ENCODE measurements at places on chromosomes 11 and 22.
A peak's percentile ranks its signal among the peaks of the same experiment; 100 is the strongest.

DNA sequence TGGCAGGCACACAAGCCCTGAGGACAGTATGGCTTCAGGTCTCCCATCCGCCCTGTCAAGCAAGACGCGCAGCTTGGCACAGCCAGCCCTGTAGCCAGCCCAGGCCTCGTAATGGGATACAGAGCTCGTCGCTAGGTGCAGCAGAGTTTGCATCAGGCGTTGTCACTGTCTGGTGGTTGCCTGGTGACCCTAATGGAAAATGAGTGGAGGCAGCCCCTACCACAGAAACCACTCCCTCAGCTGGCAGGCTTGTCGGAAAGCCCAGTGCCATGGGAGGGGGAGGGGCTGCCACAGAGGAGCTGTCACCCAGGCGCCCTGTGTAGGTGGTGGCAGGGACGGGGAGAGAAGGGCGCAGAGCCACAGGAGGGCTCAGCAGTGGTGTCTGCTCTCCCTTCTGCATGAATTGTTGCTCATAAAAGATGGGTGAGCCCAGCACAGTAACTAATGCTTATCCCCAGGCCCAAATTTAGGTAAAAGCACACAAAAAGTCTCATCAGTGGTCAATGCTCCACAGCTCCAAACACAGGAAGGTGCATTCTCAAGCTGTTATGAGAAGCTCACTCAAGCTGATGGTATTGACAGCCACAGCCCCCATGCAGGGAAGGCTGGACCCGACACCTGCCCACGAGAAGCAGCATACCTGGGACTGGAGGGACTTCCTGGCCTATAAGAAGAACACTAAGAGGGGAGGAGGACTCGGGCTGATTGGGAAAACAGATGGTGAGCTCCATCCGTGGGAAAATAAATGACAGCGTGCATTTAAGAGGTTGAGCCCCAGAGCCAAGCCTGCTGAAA lies 164.6 kb downstream of the ETS1 start:
- no peak for DNase-seq

DNA sequence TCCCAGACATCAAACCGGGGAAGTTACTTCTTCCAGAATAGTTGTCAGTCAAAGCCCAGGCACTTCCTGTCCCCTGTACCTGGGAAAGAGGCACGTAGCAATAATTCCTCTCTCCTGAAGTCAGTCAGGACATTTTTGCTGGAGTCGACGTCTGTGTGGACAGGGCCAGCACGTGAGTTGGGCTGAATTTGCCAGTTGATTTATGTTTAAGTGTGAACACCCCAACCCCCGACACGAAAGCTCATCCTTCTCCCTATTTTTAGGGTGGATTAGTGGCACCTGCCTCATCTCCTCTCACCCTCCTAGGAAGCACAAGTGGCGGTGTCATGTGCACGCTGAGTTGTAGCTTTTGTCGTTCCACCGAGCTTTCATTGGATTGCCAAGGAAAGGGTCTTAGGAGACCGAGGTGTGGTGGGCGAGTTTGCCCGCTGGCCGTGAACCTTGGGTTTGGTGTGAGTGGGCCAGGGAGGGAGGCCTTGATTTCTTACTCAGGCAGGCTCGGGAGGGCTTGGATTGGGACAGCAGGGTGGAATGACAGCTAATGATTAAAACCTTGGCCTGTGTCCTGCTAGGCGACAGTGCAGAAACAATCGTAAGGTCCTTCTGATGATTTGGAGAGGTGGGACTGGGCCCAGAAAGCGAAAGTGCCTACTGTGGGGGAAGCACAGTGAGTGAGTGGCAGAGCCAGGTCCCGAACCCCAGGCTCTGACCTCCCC lies 87.0 kb upstream of the CRYBB3 start:
- no peak for DNase-seq

DNA sequence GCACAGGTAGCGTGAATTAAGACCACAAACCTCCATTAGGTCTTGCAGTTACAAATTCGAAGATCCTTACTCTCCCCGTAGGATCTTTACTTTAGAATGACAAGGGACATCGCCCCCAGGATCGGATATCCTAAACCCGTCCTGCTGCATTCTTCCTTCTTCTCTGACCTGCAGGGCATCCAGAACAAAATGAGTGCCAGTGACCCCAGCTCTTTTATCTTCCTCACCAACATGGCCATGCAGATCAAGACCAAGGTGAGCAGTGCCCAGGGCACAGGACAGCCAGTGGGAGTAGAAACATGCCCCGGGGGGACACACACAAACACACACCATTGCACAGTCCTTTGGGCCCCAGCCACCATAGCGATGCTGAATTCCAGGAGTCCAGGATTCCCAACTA lies 42.6 kb upstream of the MPEG1 start:
- no peak for DNase-seq

DNA sequence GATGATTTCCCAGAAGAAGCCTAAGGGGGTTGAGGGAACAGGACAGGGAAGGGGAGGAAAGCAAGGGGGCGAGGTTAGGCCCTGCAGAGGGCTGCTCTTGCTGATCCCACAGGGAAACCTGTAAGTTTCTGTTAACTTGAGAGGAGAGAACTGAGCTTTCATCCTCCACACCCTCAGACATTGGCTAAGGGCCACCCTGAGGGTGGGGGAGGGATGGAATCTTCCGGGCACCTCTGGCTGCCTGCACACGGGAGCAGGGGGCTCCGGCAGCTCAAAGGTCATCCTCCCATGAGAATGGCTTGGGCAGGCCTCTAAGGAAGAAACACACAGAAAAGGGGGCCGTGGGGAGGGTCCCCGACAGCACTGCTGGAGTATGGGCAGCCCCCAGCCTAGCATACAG lies 108.1 kb downstream of the TSPAN18 start:
- DNase-seq = no peak

DNA sequence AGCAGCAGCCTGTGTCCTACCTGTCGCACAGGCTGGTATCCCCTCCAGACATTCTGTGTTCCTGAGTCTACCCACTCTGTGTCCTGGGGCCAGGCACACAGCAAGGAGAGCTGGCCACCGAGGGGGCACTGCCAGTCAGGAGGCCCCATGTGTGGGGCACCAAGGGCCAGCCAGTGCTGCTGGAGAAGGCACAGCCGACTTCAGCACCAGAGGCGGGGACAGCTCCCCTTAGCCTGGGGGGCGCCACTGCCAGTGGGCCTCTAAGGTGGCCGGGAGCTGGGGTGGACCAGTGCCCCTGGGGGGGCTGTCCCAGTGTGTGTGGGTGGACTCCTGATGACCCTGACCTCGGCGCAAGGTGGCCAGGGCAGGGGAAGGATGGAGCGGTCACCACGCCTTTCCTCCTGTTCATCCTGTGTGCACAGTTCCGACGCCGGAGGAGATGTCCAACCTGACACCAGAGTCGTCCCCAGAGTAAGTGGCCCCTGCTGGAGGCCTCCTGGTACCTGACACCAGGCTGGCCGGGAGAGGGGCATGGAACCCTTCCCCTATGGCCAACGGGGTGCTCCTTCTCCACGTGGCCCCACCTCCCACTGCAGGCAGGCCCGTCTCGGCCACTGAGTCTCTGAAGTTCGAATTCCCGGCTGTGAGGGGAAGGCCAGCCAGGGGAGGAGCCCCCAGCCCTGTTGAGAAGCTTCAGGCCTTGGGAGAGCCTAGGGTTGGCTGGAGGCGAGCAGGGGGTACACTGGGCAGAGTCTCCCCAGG lies 35.4 kb downstream of the MOB2 start:
- no peak for DNase-seq

DNA sequence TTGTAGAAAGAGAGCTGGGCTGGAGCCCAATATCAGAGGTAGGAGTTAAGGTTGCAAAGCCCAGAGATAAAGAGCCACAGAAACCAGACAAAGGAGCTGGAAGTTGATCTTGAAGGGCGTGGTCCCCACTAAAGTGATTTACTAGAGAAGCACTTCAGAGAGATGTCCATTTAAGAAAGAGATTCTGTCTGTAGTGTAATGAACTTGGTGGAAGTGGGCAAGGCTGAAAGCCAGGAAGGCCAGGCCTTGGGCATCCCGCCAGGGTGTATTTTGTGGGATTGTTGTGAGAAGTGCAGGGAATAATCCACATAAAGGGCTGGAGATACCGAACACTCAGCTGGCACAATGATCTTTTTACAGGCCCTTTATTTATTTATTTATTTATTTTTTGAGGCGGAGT lies 1398.8 kb downstream of the TBC1D22A start:
- no peak for DNase-seq

DNA sequence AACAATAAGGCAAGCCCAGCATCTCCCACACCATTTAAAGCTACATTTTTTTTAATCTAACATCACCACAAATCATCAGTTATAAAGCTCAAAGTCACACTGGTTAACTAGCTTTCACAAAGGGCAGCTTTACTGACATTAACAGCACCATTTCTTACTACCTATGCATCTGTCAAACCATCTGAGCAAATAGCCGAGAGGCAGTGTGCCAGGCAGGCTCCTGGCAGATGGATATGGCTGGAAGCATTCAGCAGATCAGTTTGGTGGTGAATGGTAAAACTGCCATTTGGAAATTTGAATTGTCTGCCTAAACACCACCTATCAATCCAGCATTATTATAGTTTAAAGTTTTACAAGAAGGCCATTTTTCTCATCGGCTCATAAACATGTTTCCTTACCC lies 131.2 kb downstream of the TTC28 start:
- DNase-seq = peak; percentile 15

GRCh38 chr22:40161194-40161593 lies 16.5 kb upstream of the TNRC6B start:
- no peak for DNase-seq

DNA sequence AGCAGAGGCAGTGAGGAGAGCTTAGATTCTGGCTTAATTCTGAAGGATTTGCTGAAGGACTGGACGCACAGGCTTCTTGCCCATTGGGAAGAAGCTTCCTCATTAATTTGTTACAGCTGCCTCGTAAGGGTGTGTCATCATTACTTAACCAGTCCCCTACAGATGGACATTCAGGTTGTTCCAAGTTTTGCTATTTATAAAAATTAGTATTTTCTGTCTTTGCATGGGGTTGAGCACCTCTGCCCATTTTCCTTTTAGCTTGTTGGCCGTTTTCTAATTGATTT lies 38.1 kb downstream of the CAPN1 start:
- DNase-seq = no peak

DNA sequence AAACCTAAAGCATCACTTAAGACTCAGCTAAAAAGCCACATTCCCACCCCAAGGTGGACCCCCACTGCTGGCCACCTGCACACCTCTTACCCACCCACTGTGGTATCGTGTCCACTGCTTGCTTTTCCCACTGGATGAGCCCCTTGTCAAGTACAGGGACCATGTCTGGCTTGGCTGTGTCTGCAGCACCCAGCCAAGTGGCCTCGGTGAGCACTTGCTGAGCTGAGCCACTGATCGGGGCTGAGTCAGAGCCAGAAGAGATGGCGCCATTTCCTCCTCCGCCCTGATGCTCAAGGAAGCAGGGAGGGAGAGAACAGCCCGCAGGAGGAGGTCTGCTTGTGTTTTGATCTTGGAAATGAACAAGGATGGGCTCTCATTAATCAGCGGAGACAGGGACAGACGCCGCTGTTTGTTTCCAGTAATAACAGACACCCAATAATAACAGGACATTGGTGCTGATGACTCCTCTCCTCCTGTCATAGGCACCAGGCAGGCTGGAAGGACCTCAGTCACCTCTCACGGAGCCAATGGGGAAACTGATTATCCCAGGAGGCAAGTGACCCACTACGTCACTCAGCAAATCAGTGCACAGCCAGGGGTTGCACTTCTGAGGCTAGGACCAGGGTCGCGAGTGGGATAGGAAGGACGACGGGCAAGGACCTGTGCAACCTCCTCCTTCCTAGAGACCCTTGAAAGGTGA lies 85.2 kb upstream of the RTL6 start:
- DNase-seq = no peak

DNA sequence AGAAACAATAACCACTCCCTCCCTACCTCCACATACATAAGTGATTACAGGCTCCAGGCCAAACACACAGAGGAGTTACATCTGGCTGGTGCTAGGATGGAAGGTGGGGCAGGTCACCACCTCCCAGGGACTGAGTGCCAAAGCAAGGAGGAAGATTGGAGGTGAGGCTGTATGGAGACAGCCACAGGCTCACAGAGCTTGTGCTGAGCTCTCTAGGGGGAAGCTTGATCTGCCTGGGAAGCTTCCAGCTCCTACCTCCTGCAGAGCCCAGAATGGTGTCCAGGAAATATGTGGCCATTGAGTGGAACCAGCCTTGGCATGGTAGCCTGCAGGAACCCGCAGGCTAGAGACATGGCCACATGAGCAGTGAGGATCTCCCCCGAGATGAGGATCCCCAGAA lies 3.6 kb upstream of the MED15 start:
- no peak for DNase-seq
